ENCODE measurements at places on chromosomes 11 and 22. TPM values are rescaled to one million over a fixed set of nuclear protein-coding genes. Genes with fewer than 3 reads are reported as not detected.
A peak's percentile ranks its signal among the peaks of the same experiment; 100 is the strongest.

GGT1 gene
- total RNA-seq, result 16.0 TPM

GUCY1A2 gene
- 0.94 TPM for total RNA-seq

RNF169 gene
- 13.0 TPM for total RNA-seq

ALKBH8 gene
- total RNA-seq, result 8.0 TPM

MOGAT2 gene
- 0.14 TPM for total RNA-seq

USP2 gene
- 0.19 TPM for total RNA-seq

INSC gene
- total RNA-seq, result 0.19 TPM

OR10S1 gene
- total RNA-seq, result not detected

- DNase-seq, result peak; percentile 35
These were observed 43.2 kb upstream of the BLID start for GRCh38 chr11:122159173-122159721.

- no peak for DNase-seq
These were observed at the start of gene PRODH for GRCh38 chr22:18935889-18936529. TSS of gene PRODH (minus strand) at chr22:18936293. CDS start at chr22:18936287, 6 bp downstream.

DNA sequence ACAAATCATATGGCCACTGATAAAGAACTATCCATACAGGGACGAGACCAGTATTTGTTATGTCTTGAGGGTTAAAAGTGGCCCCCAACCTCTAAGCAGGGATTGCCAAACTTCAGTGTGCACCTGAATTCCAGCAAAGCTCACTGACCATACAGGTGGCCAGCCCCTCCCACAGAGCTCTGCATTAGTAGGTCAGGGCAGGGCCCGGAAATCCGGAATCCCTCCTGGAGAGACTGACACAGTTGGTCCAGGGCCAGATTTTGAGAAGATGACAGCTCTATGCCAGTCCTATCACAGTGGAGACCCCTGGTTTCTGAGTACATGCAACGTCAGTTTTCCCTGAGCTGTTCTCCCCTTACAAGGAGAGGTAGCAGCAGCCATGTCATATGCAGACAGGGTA lies 20.8 kb downstream of the VPS37C start:
- no peak for DNase-seq

- DNase-seq, result no peak
These were observed 1.2 kb downstream of the GUCY1A2 start for GRCh38 chr11:107017104-107017432.

- no peak for DNase-seq
These were observed 29.9 kb downstream of the SYN3 start for GRCh38 chr22:33028234-33028633.

GRCh38 chr11:86672007-86672621 lies at the start of gene ME3:
TSS of gene ME3 (minus strand) at chr11:86672616.
- peak; percentile 70 for DNase-seq

DNA sequence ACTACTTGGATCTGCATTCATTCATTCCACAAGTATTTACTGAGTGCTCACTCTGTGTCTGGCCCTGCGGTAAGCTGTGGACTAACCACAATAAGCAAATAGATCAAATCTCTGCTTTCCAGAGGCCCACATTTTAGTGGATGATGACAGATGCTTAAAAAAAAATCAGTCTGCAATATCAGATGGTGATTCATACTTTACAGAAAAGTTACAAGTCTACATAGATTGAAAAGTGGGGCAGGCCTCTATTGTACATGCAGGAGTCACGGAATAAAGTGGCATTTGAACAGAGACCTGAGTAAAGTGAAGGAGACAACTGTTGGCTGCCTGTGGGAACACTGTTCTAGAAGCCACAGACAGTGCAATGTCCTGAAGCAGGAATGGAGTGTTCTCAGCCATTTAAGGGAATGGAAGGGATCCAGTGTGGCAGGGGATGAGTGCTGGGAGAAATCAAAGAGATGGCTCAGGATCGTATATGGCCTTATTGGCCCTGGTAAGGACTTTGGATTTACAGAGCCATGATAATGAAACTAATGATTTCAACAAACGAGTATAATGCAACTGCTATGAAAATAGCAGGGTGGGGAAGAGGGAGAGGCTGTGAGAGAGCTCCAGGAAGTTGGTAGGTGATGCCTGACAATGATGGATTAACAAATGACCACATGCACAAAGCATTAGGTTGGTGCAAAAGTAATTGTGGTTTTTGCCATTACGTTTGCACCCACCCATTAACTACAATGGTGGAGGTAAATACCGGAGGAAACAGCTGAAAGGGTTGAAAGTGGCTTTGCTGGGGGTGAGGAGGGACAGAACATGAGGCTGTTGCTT lies 31.1 kb downstream of the TMEM45B start:
- no peak for DNase-seq

DNA sequence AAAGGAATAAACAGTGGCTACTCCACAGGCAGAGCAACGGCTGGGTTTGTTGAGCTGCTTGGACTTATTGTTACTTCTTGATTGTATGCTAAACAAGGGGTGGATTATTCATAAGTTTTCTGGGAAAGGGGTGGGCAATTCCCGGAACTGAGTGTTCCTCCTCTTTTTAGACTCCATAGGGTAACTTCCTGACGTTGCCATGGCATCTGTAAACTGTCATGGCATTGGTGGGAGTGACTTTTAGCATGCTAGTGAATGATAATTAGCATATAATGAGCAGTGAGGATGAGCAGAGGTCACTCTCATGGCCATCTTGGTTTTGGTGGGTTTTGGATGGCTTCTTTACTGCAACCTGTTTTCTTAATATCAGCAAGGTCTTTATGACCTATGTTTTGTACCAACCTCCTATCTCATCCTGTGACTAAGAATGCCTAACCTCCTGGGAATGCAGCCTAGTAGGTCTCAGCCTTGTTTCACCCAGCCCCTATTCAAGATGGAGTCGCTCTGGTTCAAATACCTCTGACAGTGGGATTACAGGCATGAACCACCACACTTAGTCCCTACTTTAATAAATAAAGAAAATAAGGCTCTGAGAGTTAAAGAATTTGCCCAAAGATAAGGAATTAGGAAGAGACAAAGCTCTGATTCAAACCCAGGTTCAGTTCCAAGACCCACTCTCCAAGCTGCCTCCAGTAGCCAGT lies 65.6 kb upstream of the CLMP start:
- no peak for DNase-seq

DNA sequence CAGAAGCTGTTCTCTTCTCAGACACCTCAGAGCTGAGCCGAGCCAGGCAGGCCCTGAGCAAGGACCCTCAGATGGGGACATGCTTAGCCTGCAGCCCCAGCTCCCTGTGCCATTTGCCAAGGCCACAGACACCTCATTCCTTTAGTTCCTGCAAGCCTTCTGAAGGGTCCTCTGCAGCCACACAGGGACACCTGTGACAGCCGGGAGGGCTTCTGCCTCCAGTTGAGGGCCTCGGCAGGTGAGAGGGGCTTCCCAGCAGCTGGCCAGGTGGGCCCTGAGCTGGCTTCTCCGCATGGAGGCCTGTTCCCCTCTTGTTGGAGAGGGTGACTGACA lies 18.2 kb downstream of the INCENP start:
- no peak for DNase-seq

DNA sequence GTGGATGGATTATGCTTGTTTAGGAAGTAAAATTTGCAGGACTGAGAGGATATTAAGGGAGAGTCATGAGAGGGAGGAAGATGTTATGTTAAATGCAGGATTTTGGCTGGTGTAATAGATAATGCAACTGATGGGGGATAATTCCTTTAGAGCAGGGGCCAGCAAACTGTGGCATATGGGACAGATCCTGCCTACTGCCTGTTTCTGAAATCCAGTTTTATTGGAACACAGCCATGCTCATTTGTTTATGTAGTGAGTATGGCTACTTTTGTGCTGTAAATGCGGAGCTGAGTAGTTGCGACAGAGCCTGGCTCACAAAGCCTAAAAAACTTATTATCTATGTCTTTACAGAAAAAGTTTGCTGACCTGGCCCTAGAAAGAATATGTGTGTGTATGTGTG lies 66.6 kb upstream of the MPPED2 start:
- no peak for DNase-seq

DNA sequence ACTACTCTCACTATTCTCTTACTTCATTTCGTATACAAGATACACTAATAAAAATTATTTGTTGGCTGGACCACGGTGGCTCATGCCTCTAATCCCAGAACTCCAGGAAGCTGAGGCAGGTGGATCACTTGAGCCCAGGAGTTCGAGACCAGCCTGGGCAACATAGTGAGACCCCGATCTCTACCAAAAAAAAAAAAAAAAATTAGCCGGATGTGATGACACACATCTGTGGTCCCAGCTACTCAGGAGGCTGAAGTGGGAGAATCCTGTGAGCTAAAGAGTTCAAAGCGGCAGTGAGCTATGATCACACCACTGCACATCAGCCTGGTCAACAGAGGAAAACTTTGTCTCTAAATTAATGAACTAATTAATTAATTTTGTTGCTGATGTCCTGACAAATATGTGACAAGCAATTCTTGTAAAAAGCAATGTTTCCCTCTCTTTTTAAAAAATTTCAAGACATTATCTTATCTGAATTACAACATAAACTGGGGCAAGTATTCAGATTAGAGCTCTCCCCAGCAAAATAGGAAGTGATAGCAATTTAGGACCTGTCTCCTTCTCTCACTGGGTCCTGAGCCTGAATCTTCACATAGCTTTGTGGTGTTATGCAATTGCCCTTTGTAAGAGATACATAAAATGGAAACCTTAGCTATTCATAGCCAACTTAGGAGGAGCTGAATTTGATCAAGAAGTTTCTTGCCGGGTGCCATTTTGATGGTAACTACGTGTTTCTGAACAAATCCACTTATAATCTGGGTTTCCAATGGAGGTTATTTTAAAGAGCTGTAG lies 17.6 kb upstream of the TMA7B start:
- no peak for DNase-seq

GRCh38 chr11:116055064-116055463 lies 550.8 kb upstream of the CADM1 start:
- DNase-seq, result no peak

DNA sequence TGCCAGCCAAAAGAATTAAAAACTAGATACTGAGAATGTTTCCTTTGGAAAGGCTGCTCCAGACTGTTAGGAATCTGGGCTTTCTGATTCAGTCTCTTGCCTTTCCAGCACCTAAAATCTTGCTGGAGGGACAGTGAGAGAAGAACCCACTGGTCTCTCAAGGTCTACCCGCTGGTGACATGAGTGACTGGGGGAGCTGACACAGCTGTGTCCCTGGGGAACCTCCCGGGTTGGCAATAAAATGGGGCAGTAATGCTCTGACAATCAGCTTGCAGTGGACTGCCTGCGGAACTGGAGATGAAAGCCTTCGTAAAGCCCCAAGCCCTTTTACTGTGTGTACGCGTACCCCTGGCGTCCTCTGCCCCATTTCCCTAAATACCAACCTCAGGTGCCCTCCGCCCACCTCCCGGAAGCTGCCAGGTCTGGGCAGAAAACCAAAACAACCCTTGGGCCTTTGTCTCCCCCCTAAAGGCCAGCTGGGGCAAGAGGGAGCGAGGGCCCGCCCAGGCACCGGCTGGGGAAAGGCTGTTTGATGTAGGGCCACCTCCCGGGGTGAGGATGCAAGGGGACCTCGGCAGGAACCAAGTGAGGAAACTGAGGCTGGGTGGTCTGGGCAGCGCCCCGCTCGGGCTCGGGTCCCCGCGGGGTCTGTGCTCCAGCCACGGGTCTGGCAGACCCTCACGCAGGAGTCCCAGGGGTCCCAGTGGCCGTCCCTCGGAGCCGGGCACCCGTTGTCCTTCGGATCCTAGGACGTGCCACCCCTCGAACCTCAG lies 741 bp downstream of the CARS1 start:
- no peak for DNase-seq

- peak; percentile 13 for DNase-seq
These were observed 265.4 kb downstream of the MIAT start for GRCh38 chr22:26922806-26923205.

DNA sequence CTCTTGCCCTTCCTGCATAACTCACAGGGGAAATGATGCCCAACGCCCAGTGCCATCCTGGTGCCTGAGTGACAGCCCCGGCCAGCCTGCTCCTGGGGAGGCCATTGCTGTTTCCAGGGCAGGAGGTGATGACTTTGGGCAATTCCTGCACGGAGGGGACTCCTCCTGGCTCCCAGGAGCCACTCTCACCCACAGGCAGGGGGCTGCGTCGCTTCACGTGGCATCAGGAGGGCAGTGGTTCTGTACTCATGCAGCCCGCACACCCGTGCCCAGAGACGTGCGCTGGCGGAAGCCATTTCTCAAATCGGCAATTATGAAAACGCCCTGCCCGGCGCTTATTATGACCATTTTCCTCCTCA lies 272.3 kb downstream of the CTTN start:
- DNase-seq, result no peak

- DNase-seq, result no peak
These were observed at the start of gene TSPO for GRCh38 chr22:43151251-43152002. TSS of gene TSPO (plus strand) at chr22:43151559. CDS start at chr22:43159239, 7,680 bp downstream.

DNA sequence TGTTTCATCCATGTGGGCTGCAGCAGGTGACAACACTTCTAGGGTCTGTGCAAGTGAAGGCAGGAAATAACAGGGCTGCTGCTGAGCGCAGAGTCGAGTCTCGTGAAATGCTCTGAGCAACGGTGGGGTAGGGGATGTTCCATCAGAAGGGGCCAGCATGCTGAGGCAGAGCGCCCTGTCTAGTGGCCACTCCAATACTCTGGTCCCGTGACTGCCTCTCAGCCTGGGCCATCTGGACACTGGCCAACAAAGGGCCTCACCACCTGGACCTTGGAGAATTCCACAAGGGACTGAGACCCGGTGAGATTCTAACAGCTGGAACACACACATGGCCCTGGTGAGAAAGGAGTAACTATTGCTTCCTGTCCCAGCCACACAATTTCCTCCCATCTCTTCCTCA lies 375.7 kb downstream of the SHANK2 start:
- no peak for DNase-seq

GRCh38 chr11:126764231-126764630 lies 236.3 kb downstream of the KIRREL3 start:
- DNase-seq, result no peak

DNA sequence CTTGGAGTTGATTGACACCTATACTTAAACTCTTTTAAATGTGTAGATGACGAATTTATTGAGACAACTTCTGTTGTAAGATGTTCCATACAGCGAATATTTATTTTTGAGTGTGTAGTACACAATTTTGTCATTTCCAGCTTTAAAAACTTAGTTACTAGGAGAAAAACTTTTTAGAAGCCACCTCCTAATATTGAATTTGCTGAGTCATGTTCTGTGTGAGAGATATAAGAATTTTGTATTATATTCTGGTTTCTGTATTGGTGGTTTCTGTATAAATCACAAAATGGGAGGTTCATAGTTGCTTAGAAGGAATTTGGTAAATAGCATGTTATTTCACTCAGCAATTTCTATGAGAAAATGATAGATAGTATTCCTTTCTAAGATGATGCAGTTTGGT lies 171.3 kb downstream of the WNT11 start:
- no peak for DNase-seq

- no peak for DNase-seq
These were observed 16.2 kb downstream of the ARVCF start for GRCh38 chr22:20000246-20001081.

Data from thymus (tissue), 14 donors.